Omental fat pad (tissue), 4 donors: ENCODE measurements at places on chromosomes 7 and 10.

DNA sequence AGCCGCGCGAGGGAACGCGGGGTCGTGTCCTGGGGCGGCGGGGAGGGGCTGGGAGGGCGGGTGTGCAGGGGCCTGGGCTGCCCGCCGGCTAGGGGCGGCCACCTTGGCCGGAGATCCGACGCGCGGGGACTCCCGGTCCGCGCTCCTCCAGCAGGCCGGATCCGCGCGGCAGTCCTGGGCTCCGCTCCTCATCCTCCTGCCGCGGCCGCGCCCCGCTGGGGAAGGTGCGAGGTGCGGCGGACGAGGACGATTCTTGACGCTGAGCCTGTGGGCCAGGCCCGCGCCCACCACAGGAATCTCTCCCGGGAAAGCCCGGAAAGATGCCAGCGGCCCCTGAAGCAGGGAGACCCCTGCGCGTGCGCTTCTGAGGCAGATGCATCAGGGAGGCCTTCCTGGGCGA, 6.6 kb upstream of the OGDHL start:
- no peak for DNase-seq

GRCh38 chr10:112094984-112095383, 88.6 kb downstream of the GPAM start:
- no peak for DNase-seq

GRCh38 chr10:15433850-15434537, 62.9 kb upstream of the FAM171A1 start:
- DNase-seq: no peak

DNA sequence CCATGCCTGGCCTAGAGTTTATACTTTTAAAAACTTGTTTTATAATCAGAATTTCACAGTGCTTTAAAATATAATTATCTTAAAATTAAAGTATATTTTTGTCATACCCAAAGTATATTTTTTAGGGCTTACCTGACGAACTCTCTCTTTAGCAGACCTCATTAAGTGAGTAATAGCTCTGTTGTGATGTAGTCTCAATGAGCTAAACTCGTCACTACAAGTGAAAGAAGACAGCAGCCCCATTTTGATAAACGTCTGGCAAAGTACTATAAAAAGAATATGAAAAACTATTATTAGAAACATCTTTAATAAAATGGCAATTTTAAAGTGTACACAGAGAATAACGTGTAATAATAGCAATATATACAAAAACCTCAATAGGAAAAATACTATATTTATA, 18.6 kb downstream of the ANKRD61 start:
- no peak for DNase-seq

DNA sequence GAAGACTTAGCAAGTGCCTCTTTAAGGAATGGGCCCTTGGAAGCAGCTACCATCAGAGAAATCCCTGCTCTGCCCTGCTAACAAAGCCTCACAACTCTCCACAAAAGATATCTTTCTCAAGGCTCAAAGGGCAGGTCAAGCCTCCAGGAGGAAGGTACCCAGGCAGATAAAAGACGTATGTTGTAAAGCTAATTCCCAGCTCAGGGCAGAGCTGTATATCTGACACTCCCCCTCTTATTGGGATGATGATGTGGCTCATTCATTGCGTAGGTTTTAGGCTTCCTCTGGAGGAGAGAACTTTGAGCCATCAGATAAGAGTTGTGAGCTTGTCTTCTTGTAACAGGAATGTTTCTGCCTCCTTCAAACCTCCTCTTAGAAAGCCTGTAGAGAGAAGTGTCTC, 145.4 kb downstream of the CALN1 start:
- DNase-seq: no peak

DNA sequence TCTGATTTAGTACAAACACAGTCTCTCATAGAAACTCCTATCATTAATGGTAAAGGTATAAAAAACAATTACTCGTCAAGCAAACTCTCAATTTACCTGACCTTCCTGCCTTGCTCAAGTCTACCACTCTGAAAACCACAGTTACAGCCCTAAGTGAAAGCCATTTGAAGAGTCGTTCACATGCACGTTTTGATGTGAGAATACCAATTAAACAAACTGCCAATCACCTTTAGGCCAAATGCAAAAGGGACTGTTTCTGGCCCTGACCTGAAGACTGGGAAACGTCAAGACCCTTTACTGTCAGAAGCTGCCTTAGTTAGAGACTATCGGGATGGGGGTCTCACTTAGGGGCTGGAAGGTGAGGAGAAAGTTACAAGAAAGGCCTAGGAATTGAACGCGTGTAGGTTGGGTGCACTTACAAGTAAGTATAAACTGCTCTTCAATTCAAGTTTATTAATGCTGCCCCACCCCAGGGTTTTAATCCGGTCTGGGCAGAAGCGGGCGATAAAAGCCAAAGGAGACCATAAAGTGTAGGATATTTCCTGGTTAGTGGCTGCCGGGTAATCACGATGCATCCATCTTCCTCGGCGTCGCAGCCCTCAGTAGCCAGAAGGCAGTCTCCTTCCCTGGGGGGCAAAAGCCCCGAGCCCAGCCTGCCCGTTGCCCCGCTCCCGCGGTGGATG, 935 bp downstream of the TM9SF3 start:
- DNase-seq: no peak

DNA sequence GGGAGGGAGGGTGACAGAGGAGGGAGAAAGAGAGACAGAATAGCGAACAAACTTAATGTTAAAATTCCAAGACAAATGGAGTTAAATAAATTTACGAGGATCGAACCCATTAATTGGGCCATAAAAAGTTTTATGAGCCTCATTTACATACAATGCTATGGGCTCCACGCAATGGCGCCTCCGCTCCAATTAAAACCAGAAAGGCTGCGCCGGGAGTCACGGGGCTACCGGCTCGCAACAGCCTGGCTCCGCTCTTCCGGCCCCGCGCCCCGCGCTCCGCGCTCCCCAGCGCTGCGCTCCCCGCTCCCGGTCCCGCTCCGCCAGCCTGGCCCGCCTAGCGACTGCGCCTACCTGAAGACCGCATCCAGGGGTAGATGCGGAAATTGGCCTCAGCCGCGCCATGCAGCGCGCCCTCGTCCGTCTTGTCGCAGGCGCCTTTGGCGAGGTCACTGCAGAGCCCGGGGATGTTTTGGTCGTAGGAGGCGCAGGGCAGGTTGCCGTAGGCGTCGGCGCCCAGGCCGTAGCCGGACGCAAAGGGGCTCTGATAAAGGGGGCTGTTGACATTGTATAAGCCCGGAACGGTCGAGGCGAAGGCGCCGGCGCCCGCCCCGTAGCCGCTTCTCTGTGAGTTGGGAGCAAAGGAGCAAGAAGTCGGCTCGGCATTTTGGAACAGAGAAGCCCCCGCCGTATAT, 513 bp downstream of the HOXA7 start:
- peak; percentile 21 for DNase-seq

DNA sequence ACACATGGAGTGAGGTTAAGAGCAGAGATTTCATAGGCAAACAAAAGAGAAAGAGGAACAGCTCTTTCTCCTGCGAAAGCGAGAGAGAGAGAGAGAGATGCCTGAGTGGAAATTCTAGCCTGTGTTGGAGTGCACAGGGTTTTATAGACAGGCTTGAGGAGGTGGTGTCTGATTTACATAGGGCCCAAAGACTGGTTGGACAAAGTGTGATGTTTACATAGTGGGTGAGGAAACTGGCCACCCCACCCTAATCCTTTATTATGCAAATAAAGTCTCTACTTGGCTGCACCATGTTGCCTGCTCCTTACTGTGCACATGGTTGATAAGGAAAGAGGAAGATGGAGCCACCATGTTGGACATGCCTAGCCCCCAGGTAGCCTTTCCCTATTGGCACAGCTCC, 967.8 kb upstream of the SORCS1 start:
- no peak for DNase-seq

DNA sequence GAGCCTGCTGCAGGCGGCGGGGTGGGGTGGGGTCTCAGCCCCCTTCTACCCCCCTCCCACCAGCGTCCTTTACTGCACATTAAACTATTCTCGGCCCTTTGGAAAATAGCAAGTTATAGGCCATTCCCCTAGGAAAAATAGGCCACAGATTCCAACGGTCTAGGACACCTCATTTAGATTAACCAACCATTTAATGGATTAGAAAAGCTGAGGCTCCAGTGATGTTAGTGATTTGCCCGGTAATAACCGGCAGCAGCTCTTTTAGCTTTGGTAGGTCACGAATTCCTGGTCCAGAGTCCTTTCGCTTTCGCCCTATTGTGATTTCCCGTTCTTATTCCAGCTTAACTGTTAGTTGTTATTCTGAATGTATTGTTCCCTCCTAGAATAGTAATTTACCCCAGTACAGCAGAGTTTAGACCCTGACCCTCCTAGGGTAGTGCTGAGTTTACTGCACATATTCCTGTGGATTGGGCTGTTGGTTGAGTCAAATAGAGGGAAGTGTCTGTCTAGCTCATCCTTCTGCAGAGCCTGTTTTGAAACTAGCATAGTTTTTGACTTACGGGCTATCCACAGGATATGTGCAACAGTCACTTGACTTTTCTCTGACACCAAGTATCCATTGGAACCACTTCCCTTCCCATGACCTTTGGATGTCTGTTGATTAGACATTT, 754 bp downstream of the GSTO1 start:
- no peak for DNase-seq

- no peak for DNase-seq
These were observed 24.3 kb downstream of the PDGFA start for GRCh38 chr7:495326-495725.
